ENCODE measurements at places on chromosomes 13 and 19. TPM values are rescaled to one million over a fixed set of nuclear protein-coding genes. Genes with fewer than 3 reads are reported as not detected.
A peak's percentile ranks its signal among the peaks of the same experiment; 100 is the strongest.

Gene DZIP1
- 57.6 TPM for total RNA-seq

Gene KCNC3
- 57.7 TPM for total RNA-seq

DNA sequence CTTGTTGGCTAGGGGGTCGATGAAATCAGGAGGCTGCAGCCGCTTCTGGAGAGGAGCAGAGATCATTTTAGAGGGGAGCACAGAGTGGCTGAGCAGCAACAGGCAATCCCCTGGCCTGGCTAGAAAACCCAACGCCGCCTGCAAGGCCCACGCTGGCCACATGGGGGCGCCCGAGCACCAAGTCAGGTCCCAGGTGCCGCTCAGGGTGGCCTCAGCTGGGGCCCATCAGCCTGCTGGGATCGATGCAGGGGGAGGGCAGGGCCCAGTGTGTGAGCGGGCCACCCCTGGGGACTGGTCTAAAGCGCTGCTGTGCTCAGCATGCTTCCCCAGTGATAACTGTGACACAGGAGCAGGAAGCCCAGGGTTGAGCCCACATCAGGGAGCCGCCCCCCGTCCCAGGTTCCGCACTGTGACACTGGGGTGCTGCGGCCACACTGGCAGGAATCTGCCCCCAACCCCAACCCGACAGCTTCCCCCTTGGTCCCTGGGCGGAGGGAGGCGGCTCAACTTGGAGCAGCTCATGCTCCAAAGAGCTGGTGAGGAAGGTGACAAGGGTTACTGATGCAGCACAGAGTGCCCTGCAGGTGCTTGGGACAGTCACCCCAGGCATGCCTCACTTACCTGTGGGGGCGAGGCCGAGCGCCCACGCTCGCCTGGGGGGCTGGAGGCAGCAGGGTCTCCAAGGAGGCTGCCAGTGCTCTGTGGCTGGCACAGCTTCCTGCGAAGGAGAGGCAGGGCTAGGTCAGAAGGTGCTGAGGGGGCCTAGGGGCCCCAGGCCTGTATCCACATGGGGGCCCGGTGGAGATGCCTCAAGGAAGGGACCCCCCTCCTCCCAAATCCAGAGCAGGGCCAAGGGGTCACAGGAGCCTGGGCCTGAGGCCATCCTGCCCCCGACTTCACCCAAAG lies 13.3 kb upstream of the ISYNA1 start:
- peak overlapping the region; percentile 61 for H3K27ac ChIP-seq
- peaks cover 8% of the 10 kb centered on the region for H3K4me1 ChIP-seq
- no peak overlapping the region for H3K4me3 ChIP-seq

GRCh38 chr19:7447648-7448047 lies 41.2 kb downstream of the PEX11G start:
- DNase-seq = no peak
- no peak overlapping the region for H3K27ac ChIP-seq
- H3K4me1 ChIP-seq = no peaks in the 10 kb centered on the region
- no peaks in the 10 kb centered on the region for H3K27me3 ChIP-seq
- peaks cover 59% of the 10 kb centered on the region for H3K36me3 ChIP-seq
- no peak overlapping the region for H3K4me3 ChIP-seq

DNA sequence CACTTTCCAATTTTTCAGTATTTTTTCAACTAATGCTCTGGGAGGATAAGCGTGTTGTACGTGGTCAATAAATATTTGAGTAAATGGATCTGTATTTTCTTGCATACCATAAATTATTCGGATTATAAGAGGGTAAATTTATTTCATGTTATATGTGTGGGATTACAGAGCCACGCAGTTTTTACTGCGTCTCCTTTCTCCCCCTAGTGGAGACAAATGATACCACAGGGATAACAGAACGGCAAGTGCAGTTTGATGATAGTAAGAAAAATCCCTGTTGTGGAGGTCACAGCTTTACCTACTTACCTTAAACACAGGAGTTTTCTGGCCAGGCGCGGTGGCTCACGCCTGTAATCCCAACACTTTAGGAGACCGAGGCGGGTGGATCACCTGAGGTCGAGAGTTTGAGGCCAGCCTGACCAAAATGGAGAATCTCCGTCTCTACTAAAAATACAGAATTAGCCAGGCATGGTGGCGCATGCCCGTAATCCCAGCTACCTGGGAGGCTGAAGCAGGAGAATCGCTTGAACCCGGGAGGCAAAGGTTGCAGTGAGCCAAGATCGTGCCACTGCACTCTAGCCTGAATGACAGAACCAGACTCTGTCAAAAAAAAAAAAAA lies 16.8 kb downstream of the MBD3L2B start:
- no peaks in the 10 kb centered on the region for H3K4me1 ChIP-seq
- H3K4me3 ChIP-seq = no peak overlapping the region
- H3K36me3 ChIP-seq = no peaks in the 10 kb centered on the region
- DNase-seq = no peak
- H3K27ac ChIP-seq = no peak overlapping the region
- H3K27me3 ChIP-seq = no peaks in the 10 kb centered on the region

DNA sequence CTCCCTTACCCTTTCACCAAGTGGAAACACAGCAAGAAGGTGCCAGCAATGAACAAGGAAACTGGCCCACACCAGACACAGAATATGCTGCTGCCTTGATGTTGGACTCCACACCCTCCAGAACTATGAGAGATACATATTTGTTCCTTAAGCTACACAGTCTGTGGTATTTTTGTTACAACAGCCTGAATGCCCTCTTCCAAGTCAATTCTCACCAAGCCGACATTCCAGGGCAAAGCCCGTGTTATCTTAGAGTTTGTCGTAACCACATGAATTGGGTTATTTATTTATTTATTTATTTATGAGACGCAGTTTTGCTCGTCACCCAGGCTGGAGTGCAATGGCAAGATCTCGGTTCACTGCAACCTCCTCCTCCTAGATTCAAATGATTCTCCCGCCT lies 14.9 kb downstream of the FGF21 start:
- no peak overlapping the region for H3K4me3 ChIP-seq
- H3K27ac ChIP-seq = no peak overlapping the region
- H3K27me3 ChIP-seq = peaks cover 16% of the 10 kb centered on the region
- no peaks in the 10 kb centered on the region for H3K36me3 ChIP-seq

DNA sequence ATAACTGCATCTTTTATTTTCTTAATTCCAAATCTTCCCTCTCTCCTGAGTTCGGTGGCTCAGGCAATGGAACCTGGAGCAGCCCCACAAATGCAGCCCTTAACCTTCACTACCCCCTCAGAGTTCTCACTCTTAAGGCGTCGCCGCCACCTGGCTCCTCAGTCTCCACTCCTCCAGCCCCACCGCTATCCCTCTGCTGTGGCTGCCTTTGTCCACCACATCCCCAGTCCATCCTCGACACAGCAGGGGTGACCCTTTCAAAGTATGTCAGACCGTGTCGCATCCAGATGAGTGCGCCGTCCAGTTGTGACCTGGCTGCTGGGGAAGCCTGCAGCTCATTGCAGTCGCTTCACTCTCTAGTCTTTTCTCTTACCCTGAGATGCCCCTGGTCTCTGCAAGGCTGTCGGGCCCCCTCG lies 1.0 kb downstream of the SPPL2B start:
- H3K27ac ChIP-seq = peak overlapping the region; percentile 93
- peak overlapping the region; percentile 97 for H3K4me3 ChIP-seq
- H3K27me3 ChIP-seq = no peaks in the 10 kb centered on the region
- peaks cover 8% of the 10 kb centered on the region for H3K36me3 ChIP-seq
- no peak for DNase-seq

GRCh38 chr19:45828945-45829344 lies 13.8 kb upstream of the RSPH6A start:
- H3K4me1 ChIP-seq = no peaks in the 10 kb centered on the region
- H3K27me3 ChIP-seq = no peaks in the 10 kb centered on the region
- H3K36me3 ChIP-seq = peaks cover 31% of the 10 kb centered on the region
- no peak overlapping the region for H3K4me3 ChIP-seq
- no peak overlapping the region for H3K27ac ChIP-seq
